NK-92 treated with Interleukin-12 subunit alpha and Interleukin-12 subunit beta, amount 100 ng/mL, for 24 hours (cell line): ENCODE measurements at places on chromosomes 5 and 9.

DNA sequence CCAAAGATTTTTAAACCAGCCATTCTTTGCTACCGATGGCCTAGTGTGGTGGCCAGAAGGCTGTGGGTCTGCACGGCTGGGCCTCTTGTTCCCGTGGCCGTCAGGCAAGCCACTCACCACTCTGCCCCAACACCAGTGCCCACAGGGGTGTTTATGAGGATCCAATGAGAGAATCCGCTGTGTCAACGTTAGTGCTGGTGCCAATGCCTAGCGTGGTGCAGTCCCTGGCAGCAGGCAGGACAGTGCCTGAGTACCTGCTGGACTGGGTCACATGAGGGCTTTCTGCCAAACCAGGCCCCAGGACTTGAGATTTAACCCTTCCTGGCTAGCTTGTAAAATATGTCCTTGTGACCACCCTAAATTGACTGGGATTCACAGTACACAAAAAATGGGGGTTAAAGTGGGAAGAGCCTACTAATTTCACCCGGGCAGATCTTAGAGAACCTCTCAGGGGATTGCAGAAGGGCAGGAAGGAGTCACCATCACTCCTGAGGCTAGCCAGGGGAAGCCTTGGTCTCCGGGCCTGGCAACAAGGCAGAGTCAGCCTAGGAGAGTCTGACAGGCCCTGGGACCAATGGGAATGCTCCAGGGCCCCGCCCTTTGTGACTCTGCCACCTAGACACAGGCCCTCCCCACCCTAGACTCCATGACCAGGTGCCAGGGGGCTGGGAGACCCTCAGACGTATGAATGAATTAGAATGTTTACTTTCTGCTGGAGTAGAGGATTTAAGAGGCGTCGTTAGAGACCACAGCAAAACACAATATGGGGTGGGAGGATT, 63.2 kb upstream of the FSTL4 start:
- DNase-seq = no peak

DNA sequence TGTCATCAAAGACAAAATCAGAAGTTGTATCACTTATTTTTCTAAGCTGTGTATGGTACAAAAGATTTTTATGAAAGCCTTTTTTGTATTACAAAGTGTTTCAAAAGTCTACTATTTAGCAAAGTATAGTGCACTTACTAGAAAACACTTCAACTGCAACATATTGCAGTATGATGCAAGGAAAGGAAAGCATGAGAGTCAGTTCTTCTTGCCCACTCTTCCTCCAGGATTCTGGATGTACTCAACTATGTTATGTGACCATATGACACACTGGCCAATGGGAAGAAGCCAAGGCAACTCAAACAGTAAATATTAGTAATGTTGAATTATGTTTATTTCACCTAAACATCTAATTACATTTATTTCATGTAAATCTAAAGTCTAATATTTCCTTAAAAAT, 49.5 kb upstream of the TYRP1 start:
- no peak for DNase-seq

DNA sequence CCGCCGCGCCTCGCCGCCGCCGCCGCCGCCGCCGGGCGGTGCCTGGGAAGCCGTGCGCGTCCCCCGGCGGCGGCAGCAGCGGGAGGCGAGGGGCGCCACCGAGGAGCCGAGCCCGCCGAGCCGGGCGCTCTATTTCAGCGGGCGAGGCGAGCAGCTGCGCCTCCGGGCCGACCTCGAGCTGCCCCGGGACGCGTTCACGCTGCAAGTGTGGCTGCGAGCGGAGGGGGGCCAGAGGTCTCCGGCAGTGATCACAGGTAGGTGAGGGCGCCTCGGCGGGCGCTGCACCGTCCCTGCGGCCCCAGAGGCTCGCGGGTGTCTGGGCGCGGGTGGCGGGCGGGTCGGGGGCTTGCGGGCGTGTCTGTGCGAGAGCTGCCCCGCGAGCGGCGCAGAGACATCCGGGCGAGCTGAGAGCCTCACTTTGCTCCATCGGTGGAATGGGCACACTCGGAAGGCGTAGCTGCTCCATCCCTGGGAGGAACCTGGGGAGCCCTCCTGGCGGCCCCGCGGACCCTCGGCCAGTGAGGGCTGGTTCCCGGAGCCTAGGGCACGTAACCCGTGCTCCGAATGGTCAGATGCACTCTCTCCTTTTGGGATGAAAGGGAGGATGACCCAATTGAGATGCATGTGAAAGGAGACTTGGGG, 864 bp downstream of the PAPPA start:
- DNase-seq = no peak

DNA sequence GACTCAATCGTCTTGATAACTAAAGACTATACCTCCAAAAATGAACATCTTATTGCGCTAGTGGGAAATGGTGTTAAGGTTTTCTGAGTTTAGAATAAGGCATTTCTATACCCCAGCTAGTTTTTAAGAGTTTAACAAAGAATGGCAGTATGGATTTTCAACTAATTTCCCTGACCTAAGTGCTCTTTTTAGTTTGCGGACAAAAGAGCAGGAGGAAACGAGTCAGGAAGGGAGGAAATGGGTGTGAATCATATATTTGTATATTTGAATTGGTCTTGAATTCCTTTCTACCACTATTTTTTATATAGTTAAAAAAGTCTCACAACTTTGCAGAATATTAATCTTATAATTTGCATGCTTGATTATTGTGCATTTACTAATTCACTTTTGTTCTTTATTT, 516.3 kb upstream of the ZNF608 start:
- DNase-seq = no peak

- DNase-seq = peak; percentile 63
Measured at GRCh38 chr5:132500931-132501628, 10.5 kb upstream of the IRF1 start.

DNA sequence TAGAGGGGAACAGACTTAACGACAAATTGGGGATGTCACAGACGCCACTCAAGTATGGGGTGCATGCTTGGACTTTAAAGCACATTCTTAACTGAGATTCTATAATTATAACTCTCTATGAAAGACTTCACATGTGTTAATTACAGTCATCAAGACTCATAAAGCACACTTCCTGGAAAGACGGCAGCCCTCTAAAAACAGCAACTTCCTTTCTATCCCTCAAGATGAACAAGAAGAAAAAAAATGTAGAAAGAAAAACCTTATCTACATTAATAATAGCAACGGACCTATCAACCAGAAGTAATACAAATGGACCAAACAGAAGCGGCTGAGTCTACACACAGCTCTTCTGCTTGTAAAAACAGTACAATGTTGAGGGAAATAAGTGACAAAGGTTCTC, 21.2 kb downstream of the GNAQ start:
- no peak for DNase-seq

- DNase-seq = no peak
Measured at GRCh38 chr5:60955239-60955638, 10.2 kb downstream of the NDUFAF2 start.

GRCh38 chr9:38393128-38393796, 760 bp downstream of the ALDH1B1 start:
- no peak for DNase-seq

GRCh38 chr9:38296807-38297206, 95.7 kb upstream of the ALDH1B1 start:
- no peak for DNase-seq

DNA sequence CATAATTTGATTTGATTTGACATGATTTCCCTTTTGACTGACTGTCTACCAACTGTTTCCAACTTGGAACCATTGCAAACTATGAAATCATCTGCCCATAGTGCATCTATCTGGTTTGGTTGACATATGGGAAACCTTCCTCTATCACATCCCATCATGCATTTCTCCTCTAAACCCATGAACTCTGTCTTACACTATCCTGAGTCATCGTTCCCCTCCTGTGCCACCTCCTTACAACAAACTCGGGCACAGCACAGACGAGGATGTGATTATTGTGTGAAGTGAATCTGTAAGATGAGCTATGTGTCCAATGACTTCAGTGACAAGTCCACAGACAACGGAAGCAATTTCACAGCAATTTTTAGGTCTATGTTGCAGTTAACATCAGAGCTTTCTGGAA, 126.1 kb downstream of the NPR3 start:
- DNase-seq = no peak

DNA sequence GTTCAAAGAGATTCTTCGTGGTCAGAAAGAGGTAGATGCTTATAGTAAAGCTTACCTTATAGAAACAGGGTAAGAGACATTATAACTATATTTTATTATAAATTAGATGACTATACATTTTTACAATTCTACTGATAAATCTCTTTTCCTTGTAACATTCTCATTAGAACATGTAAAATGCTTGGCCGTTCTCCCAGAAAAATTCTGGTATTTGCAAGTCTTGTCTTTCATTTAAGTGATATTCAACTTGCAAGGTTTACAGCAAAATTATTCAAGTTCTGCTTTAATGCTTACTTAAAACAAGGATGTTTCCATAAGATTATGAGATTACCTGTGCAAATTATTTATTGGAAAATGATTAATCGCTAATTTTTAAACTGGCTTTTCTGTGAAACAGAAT, 41.3 kb upstream of the CDH18 start:
- DNase-seq = no peak

GRCh38 chr9:137269231-137269772, 8.2 kb upstream of the TOR4A start:
- DNase-seq = no peak

- DNase-seq = no peak
Measured at GRCh38 chr5:156846914-156847313, 3.2 kb upstream of the PPP1R2B start.

GRCh38 chr9:21781656-21782055, 20.8 kb upstream of the MTAP start:
- no peak for DNase-seq

GRCh38 chr9:36328798-36329411, 70.7 kb upstream of the GNE start:
- no peak for DNase-seq

GRCh38 chr9:108588246-108588645, 267.5 kb downstream of the ACTL7B start:
- no peak for DNase-seq

DNA sequence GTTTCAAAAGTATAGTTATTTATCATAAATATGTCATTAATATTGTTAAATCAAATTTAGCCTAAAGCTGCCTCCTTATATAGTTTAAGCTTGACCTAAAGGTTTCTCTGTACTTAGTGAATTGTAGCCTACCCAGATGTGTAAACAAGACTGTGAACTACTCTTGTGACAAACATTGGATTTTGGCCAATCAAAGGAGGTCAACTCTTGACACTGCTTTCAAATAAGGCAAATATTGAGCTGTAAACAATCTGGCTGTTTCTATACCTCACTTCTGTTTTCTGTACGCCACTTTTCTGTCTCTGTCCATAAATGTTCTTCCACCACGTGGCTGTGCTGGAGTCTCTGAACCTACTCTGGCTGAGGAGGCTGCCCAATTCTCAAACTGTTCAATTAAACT, 51.2 kb downstream of the FXN start:
- DNase-seq = no peak

DNA sequence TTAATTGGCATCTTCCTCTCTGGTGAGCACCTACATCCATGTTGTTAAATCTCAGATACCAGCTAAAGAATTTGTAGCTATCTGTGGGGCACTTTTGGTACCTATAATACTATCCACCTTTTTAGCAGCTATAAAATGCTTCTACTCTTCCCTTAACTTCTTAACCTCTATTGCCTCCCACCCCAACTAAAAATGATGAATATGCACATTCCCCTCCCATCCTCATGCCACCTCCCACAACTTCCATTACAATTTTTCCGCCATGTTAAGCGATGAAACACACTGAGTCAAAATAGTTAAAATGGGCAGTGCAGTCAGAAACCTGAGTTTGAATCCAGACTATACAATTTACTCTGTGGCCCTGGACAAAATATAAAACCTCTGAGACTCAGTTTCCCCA, 10.1 kb downstream of the SSBP2 start:
- DNase-seq = no peak

DNA sequence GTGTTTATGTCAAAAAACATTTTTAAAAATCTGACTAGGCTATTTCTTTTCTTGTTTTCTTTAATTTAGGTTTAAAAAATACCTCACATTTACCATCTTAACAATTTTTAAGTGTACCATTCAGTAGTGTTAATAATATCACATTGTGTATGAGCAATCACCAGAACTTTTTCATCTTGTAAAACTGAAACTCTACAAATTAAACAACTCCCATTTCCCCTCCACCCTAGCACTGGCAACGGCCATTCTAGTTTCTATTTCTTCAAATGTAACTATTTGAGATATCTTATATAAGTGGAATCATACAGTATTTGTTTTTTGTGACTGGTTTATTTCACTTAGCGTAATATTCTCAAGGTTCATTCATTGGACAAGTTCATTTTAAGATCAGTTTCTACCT, 27.7 kb downstream of the PLCXD3 start:
- DNase-seq = no peak

- DNase-seq = no peak
Measured at GRCh38 chr9:103430469-103430868, 435.3 kb downstream of the CYLC2 start.

DNA sequence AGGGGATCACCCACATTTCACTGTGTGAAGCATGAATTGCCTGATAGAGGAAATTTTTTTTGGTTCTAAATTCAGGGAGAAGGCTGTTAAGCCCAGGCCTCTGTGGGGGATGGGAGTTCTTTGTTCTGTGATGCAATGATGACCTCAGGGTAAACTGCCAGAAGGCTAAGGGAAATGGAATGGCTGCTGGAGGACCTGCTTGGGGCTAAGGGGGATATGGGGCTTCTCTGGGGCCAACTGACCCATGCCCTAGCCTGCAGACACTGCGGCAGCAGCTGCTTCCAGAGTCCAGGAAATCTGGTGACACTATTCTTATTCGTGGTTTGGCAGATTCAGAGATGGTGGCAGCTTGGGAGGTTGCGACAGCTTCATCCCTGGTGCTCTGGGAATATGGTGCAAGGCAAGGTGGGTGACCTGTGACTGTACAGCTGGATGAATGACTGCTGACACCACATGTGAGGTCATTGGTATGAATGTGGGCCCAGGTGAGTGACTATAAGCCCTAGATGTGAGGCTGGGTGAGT, 30.3 kb downstream of the VCP start:
- no peak for DNase-seq

- no peak for DNase-seq
Measured at GRCh38 chr5:112551419-112552032, 132.4 kb upstream of the EPB41L4A start.

- DNase-seq = no peak
Measured at GRCh38 chr9:93319992-93320500, 131.4 kb upstream of the FAM120A start.

DNA sequence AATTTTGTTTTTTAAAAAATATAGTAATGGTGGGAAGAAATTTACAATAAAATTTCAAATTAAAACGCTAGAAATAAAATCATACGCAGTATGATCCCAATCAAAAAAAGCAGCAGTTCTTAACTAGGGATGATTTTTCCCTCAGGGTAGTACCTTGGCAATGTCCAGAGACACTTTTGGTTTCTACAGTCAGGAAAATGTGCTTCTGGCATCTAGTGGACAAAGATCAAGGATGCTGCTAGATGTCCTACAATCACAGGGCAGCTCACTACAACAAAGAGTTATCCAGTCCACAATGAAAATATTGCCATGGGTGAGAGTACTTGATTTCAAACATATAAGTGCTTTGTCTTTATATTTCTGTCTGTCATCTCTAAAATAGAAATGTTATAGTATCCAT, 400.2 kb upstream of the SGCD start:
- no peak for DNase-seq

- DNase-seq = no peak
Measured at GRCh38 chr5:159331093-159331973, 1.0 kb upstream of the IL12B start.

GRCh38 chr5:4983701-4984100, 156.4 kb upstream of the ADAMTS16 start:
- DNase-seq = no peak

GRCh38 chr9:112780450-112781036, 30.0 kb downstream of the SNX30 start:
- no peak for DNase-seq

- no peak for DNase-seq
Measured at GRCh38 chr5:146179696-146180095, 2.8 kb downstream of the LARS1 start.
